ENCODE measurements at places on chromosomes 16 and 17. TPM values are rescaled to one million over a fixed set of nuclear protein-coding genes. Genes with fewer than 3 reads are reported as not detected.
A peak's percentile ranks its signal among the peaks of the same experiment; 100 is the strongest.

DNA sequence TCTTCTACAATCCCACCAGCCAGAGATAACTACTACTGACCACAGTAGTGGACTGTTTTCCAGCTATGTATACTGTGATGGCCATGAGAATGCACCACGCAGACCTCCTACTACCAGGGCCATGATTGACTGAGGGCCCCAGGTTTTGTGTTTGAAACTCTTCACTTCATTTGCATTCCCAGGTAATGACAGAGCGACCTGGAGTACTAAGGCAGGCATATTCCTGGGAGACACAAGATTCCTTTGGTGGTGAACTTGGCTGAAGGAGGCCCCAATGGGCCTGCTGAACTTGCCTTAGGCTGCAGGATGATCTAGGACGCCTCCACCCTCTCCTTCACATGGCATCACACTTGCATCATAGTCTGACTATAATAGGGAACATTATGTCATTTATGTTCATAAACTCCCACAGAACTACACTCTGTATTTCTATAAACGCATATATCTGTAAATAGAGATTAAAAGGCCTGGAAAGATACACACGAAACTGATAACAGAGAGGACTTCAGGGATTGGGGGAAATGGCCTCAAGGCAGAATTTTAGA, 30.4 kb downstream of the CLEC19A start:
- DNase-seq: no peak

- DNase-seq: no peak
These were observed 61.8 kb downstream of the XYLT1 start for GRCh38 chr16:17408955-17409441.

- DNase-seq: no peak
These were observed 574.6 kb upstream of the HSBP1 start for GRCh38 chr16:83233153-83233552.

DNA sequence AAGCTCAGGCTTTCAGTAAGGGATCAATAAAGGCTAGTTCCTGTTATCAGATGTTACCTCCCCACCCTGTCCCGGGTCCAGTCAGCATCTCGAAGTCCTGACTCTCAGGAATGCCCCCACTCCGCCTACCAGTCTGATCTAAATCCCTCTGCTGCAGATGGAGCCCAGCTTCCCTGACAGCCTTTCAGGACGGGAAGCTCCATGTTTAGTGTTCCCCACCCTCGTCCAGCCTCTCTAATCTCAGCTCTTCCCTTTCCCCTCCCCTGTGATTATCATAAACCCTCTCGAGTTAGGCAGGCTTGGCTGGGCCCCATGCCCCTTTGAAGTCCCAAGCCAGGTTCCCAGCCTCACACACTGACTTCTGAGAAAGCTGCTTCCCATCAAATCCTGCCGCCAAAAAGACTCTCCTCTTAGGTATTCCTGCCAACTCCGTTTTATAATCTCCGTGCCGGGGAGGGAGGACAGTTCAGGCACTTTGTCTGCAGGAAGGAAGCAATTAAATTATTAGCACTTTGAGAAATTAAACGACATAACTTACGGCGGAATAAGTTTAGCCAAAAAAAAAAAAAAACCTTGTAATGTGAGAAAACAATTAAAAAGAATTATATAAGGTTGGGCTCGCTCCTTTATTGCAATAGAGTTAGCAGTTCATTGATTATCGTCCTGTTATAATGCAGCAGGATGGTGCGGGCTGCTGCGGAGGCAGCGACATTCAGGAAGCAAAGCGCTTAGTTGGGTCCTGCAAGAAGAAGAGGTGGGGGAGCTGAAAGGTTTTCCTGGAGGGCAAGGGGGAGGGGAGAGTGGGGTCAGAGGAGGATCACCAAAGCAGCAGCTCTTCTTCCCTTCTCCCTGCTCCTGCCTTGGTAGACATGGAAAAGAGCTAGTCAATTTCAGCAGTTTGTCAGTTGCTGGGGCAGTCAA, 16.8 kb upstream of the ETV4 start:
- no peak for DNase-seq

GRCh38 chr17:66964930-66965800, 658 bp downstream of the CACNG4 start:
- DNase-seq: no peak

GRCh38 chr17:49645654-49646053, 32.2 kb downstream of the SPOP start:
- no peak for DNase-seq

GRCh38 chr17:16121915-16122314, 93.4 kb downstream of the NCOR1 start:
- no peak for DNase-seq

GRCh38 chr17:51391982-51392654, 131.8 kb downstream of the UTP18 start:
- no peak for DNase-seq

- DNase-seq: no peak
These were observed 12.9 kb downstream of the IGSF6 start for GRCh38 chr16:21639493-21639892.

GRCh38 chr17:77002103-77003045, 134.2 kb downstream of the MGAT5B start:
- DNase-seq: no peak

DNA sequence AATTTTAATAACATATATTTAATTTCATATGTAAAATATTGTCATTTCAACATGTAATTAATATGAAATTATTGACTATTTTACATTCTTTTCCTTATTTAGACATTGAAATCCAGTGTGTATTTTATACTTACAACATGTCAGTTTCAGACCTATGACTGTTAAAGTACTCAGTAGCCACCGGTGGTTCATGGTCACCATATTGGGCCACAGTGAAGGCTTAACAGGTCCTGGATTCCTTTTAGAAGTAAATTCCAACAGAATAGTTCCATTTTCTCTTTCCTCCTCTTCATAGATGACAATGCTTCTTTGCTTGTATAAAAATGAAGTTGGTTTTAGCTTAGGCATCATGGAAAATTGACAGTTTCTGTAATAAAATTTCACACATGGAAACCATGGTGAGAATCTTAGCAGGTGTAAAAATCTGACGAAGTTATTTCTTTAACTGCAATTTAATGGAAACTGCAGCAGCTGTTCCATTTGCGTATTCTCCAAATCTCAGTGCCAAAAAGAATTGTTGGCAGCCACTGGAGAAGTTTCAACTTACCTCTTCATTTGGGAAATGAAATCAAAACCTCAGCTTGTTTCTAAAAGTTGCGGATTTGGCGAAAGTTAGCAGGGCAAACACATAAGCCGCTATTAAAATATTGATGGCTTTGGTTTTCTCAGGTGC, 231.1 kb downstream of the CDH13 start:
- DNase-seq: no peak

DNA sequence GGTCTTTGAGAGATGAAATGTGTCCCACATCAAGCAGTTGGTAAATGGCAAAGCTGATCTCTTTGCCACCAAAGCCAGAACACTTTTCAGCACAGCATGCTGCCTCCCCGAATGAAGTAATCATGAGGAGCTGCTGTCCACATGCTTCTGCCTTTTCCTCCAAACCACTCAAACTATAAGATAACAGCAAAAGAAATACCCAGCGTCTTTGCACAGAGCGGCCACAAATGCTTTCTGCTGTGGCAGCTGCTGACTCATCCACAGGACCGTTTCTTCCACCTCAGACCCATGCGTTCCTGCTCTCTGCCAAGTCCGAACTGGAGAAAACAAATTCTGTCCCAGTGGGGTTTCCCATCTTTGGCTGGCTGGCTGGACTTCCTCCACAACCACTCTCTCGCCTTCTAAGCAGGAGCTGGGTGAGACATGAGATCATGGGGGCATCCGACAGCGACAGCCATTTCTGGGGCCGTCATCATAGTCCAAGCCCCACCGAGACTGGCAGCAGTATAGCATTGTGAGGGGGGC, 27.1 kb downstream of the TBC1D3B start:
- DNase-seq: no peak

GRCh38 chr17:20967776-20968175, 75.0 kb downstream of the USP22 start:
- no peak for DNase-seq

DNA sequence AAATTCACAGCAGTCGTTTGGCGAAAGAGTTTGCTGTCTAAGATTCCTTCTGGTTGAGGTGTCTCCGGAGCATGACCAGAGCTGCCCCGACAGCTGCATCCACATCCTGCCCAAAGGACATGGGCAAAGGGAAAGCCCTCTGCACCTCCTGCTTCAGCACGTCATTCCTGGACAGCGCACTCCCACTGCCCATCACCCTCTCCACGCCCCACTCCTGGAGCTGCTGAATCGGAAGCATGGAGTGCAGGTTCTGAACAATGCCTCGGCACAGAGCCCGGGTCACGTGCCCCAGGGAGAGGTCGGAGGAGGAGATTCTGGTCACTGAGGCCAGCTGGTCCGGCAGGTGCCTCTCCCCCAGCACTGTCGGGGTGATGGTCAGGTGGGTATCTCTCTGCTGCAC, 1.3 kb upstream of the TRPV1 start:
- no peak for DNase-seq

DNA sequence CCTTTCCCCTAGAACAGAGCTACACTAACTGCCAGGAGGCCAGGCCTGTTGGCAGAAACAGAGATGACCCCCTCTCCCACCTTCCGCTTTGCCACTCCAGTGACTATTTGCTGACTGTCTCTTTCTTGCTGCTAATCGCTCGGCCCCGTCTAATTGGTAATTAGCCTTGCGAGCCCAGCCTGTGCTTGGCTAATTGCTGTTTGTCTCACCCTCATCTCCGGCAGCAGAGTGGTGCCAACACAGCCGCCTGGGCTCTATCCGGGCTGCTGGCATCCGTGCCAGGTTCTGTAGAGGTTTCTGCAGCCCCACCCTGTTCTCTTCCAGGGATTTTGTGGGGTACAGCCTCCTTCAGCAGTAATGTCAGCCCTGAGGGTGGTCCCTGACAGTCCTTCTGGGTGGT, 27.4 kb upstream of the PHB1 start:
- DNase-seq: no peak

DNA sequence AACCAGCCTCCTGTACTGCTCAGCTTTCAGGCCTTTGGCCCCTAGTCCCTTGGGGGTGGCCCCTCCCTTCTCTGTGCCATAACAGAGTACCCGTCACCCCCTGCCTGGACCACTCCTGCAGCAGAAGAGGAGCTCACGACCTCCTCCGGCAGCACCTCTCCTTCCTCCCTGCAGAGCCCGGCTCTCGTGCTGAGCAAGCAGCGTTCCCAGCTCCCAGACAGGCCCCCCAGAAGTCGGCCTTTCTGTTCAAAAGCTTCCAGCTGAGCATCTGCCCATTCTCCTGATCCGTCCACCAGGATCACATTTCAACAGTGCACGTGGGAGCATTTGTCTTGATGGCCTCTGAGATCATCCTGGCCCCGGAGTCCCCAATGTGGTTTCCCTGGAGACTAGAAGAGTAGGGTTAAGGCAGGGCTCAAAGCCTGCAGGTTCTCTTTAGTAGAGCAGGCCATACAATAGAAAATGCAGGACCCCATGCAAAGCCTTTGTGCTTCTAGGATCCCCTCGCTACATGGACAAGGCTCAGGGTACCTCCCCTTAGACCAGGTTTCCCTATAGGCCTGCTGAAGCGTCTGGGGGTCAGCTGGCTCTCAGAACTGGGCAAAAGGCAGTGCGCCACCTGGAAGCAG, 35.6 kb downstream of the NLRC3 start:
- no peak for DNase-seq

- DNase-seq: no peak
These were observed at the start of gene IL34 for GRCh38 chr16:70646260-70647241. TSS of gene IL34 (plus strand) at chr16:70646559. CDS start at chr16:70646948, 389 bp downstream.

DNA sequence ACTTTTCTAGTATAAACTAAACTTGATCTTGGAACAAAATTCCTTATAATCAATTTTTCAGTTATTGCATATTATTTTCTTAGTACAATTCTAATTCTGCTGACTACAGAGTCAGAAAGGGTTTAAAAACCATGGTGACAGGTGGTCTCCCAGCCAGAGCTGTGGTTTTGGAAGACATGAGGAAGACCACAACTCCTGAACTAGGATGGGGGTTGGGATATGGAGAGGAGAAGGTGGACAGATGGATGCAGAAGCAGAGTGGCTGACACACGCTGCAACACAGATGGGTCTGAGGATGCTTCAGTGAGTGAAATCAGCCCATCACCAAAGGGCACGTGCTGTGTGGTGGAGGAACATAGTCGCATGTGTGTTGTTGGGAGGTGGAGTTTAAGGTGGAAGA, 187.7 kb downstream of the LGALS9B start:
- DNase-seq: no peak

DNA sequence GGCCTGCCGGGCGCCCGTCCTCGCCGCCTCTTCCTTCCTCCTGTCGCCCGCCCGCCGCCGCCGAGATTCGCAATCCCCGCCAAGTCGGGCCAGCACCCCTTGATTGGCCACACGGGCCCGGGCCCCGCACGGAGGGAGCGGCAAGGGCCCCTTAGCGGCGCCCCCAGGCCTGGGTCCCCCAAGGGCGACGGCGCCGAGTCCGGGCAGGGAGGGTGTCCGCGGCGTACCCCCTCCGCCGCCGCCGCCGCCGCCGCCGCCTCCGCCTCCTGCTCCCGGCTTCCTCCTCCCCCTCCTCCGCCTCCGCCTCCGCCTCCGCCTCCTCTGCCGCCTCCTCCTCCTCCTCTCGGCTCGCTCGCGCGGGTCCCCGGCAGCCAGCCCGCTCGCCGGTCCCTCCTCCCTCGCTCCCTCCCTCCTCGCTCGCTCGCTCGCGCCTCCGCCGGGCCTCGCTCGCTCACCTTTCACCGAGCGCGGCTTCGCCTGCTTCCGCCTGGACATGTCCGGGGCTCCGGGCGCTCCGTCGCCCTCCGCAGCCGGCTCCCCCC, 561 bp downstream of the ZNF423 start:
- DNase-seq: no peak

- DNase-seq: no peak
These were observed 23.6 kb downstream of the C16orf87 start for GRCh38 chr16:46807336-46807735.

DNA sequence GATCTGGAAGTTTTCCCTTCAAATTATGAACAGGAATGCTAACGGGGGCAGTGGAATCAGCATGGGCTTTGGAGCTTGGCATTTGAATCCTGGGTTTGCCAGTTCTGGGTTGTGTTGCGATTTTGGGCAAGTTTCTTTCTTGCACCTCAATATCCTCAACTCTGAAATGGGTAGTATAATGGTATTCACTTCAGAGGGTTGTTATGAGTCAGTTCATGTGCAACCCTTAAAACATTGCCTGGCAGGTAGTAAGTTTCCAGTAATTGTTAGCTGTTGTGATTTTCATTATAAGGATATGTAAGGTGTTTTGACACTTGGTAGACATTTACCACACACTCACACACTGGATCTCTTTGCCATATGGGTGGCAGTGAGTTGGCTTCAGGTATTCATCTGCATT, 33.4 kb downstream of the SNX29 start:
- DNase-seq: no peak

DNA sequence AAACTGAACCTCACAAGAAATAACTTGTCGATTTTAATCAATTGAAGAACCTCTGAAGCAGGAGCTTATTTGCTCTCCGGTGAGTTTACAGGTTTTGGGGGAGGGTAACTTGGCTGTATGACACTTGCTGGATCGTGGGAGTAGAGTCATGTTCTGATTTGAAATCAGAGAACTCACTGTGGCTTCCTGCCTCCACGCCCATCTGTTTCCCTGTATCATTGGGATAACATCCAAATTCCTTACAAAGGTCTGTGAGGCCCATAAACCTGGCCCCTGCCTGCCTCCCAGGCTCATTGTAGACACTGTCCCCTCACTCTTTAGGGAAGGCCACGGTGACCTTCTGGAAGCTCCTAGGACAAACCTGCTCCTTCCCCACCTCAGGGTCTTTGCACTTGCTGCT, 48.3 kb downstream of the C17orf67 start:
- peak; percentile 9 for DNase-seq

Gene SEPTIN12
- 3.0 TPM for total RNA-seq

Gene SPATA32
- not detected for total RNA-seq

Gene SKAP1
- total RNA-seq: not detected

Gene LRRC75A
- total RNA-seq: 9.4 TPM

Gene DRG2
- total RNA-seq: 50.6 TPM

Gene SECTM1
- total RNA-seq: 0.71 TPM

Gene TMC8
- total RNA-seq: 4.1 TPM

Gene KRTAP9-8
- total RNA-seq: not detected
